Activated T-helper 9 cell treated with anti-CD3 and anti-CD28 coated beads, Interleukin-2, amount 50 U/mL, for 16 hours (primary cell): ENCODE measurements at places on chromosomes 13 and 19.

GRCh38 chr19:20964798-20965197 lies 41.7 kb downstream of the ZNF85 start:
- DNase-seq: no peak

GRCh38 chr19:47713046-47714021 lies at the start of gene EHD2:
Gene EHD2, plus strand, starts transcription at chr19:47713422. Its CDS starts 3,191 bp downstream, at chr19:47716613.
- DNase-seq: peak; percentile 31

GRCh38 chr19:47111006-47111621 lies 2.5 kb downstream of the ZC3H4 start:
- peak; percentile 35 for DNase-seq

DNA sequence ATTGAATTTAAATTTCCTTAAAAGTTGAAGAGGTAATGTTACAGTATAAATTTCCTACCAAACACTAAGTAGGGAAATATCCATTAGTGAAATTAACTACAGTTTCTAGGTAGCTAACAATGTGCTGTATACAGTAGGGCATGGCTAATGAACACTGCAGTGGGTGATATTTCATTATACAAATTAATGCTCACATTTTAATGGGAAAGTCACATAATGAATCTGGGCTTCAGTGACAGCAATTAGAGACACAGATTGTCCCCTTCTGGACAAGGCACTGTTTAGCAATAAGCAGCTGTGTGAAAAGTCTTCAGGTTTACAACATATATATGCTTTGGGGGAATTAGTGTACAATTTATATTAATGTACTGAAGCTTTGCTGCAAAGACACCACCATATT lies 169.4 kb downstream of the ZNF536 start:
- DNase-seq: no peak

DNA sequence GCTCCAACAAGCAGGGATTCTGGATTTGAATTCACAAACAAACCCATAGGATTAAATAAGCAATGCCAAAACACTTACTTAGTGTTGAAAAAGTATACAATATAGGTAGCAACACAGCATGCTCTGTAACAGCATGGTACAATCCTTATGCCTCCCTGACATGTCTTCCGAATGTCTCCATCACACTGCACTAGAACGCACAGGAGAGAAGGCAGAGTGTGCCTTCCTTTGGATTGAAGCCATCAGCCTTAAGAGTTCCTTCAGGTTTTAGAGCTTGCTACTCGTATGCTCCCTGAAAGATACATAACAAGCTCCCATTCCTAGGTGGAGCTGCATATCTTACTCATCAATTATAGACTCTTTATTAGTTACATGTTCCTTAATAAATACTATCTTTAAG lies 1573.9 kb upstream of the PRR20A start:
- no peak for DNase-seq

DNA sequence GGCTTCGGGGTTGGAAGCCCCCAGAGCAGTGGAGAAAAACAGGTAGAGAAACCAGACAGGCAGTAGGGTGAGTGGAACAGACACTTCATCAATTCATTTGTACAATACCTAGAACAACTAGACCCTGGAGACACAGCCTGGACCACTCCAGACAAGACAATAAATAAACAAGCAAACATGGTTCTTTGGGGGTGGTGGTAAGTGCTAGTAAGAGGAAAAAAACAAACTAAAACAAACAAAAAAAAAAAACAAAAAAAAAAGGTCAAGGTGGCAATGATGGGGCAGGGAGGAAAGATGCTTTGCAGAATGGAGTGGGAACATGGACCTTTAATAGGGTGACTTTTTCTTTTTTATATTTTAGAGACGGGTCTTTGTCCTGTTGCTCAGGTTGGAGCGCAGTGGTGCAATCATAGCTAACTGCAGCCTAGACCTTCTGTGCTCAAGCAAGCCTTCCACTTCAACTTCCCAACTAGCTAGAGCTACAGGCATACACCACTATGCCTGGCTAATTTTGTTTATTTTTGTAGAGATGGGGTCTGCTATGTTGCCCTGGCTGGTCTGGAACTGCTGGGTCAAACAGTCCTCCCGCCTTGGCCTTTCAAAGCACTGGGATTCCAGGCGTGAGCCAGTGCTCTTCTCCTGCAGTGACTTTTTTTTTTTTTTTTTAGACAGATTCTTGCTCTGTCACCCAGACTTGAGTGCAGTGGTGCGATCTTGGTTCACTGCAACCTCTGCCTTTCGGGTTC lies 3.1 kb downstream of the JUNB start:
- no peak for DNase-seq

DNA sequence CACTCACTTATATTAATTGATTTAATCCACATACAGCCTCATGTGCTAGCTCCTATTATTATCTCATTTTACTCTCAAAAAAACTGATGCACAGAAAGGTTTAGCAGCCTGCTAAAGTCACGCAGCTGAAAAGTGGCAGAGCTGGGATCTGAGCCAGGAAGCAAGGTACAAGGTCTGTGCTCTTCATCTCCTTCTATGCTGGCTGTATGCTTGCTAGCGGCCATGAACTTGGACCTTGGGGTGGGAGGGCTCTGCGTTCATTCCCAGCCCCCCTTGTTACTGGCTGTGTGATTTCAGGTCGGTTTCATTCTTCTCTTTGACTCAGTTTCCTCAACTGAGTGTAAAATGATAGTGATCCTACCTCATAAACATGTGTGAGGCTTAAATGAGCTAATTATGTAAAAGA lies 69.8 kb downstream of the ALOX5AP start:
- no peak for DNase-seq

- DNase-seq: no peak
Observed at GRCh38 chr19:33763633-33764371, 32.9 kb upstream of the KCTD15 start.

- DNase-seq: no peak
Observed at GRCh38 chr19:21101521-21102242, 19.7 kb downstream of the ZNF714 start.

DNA sequence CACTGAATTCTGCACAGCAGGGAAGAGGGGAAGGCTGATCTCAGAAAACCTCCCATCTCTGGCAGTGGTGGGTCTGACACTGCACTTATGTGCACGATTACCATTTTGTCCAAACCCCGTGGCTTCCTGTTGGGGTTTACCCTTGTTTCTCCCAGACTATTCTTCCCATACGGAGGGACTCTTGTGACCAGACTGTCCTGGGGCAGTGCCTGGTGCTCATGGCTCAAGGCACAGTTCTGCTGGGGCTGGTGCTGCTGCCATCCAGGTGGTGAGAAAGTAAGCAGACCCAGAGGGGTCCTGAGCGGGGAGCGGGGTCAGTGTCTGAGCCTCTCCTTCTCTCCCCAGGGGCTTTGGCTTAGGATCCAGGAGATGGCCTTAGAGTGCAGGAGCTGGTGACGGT lies 5.1 kb upstream of the SIGLEC9 start:
- DNase-seq: no peak
